Stimulated activated CD4-positive, alpha-beta T cell treated with anti-CD3 and anti-CD28 coated beads, TNF-alpha, amount 100 ng/mL, for 1 hour (primary cell): ENCODE measurements at places on chromosomes 12 and 14.

GRCh38 chr14:102749393-102750305 is 27.6 kb upstream of the TRAF3 start:
- DNase-seq, result no peak

DNA sequence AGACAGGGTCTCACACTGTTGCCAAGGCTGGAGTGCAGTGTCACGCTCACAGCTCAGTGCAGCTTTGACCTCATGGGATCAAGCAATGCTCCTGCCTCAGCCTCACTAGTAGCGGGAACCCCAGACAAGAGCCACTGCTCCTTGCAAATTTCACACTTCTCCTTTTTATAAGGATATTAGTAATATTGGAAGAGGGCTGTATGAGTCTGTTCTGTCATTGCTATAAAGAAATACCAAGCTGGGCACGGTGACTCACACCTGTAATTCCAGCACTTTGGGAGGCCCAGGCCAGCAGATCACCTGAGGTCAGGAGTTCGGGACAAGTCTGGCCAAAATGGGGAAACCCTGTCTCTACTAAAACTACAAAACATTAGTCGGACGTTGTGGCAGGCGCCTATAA is 12.9 kb upstream of the ORAI1 start:
- DNase-seq, result no peak

DNA sequence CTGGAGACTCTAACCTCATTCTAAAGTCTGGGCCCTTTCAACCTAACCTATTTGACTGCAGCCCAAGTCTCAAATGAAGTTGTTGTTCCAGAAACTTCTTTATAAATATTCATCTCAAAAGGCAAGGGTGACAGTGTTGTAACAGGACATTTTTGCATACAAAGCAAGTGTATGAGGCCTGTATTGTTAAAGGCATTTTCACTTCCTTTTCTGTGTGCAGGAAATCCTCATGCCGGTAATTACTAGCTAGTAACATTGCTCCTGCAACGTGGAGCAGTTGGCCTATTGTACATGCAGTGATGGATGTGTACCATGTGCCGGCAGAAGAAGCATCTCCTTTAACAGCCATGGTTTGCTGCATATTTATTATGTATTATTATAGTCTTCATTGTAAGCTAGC is 156.5 kb upstream of the RMST start:
- no peak for DNase-seq

- no peak for DNase-seq
These were observed 8.3 kb downstream of the XPOT start for GRCh38 chr12:64412459-64412858.

- DNase-seq, result no peak
These were observed 3.6 kb downstream of the FNTB start for GRCh38 chr14:64990296-64990695.

DNA sequence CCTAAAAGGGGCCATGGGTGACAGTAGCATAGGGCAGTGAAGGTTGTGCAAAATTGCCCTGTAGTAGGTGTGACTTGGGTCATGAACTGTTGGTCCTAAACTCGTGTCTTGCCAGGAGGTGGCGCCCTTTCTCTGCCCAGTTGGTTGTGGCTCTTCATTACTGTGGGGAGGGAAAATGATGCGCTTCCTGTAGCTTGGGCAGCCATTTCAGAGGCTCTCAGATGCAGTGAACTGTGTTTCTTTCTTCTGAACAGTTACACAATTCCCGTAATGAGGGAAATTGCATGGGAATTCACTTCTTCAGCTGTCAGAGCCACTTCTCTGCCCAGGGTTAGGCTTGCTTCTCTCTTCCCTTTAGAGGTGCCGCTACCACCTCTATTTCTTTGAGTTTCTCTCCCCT is 148.1 kb upstream of the NRXN3 start:
- no peak for DNase-seq

- no peak for DNase-seq
These were observed 14.6 kb downstream of the BTG1 start for GRCh38 chr12:92130999-92131398.

GRCh38 chr12:31790759-31791158 is 61.9 kb upstream of the AMN1 start:
- DNase-seq, result no peak

GRCh38 chr14:73491256-73492042 is 716 bp downstream of the RIOX1 start:
- peak; percentile 37 for DNase-seq

GRCh38 chr14:75294649-75295033 is 16.0 kb downstream of the FOS start:
- no peak for DNase-seq

DNA sequence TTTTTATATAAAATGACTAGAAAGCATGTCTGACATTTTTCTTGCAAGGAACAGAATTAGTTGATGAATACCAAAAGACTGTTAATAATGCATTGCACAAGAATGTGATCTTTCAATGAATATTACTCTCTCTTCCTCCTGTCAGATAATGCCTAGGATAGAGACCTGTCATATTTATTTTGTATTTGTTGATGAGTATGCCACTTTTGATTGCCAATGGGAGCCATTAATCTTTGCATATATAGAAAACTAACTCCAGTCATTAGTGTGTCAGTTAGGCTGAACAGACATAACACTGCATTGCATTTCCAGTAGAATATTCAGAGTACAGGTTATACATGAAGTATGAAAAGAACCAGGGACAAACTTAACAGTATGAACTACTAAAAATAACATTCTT is 1125.3 kb downstream of the LRFN5 start:
- no peak for DNase-seq

- no peak for DNase-seq
These were observed 85.6 kb downstream of the MSRB3 start for GRCh38 chr12:65364046-65364445.

DNA sequence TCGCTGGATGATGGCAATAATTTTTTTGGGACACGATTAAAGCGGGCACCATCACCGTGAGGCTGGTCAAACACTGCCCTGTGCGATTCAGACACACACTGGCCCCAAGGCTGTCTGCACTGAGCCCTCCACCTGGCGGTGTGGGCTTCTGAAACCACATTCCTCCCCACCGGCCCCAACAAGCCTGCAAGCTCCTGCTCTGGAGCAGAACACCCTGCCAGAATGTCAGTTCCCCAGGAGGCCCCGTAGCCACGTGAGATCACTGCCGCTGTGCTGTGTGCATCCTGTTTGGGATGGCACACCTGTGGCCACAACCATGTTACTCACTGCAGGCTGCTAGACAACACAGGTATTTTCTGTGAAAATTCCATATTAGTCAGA is 7.9 kb downstream of the GSC start:
- DNase-seq, result no peak

DNA sequence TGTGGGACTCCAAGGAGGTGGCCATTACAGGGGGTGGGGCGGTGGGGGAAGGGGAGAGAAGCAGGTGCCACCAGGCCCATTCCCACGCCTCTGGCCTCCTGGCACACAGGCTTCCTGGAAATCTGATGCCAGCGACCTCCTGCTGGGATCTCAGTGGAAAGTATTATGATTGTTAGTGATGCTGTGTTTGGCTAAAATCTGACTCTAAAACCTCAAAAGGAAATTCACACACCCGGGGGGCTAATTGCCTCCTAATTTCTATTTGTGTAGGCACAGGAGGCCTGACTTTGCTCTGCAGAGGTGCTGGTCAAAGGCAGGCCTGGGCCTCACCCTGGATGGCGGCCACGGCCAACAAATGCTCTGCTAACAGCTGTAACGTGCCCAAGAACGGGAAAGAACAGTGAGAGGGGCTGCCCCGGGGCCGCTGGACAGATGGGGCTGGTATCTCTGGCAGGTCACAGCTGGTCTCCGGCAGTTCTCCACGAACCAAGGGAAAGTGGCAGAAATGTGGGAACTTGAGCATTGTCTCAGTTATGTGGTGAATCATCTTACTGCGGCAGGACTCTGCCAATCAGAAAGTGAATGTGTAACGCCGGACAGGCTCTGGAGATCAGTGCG is 14.3 kb downstream of the FAM181A start:
- DNase-seq, result no peak

DNA sequence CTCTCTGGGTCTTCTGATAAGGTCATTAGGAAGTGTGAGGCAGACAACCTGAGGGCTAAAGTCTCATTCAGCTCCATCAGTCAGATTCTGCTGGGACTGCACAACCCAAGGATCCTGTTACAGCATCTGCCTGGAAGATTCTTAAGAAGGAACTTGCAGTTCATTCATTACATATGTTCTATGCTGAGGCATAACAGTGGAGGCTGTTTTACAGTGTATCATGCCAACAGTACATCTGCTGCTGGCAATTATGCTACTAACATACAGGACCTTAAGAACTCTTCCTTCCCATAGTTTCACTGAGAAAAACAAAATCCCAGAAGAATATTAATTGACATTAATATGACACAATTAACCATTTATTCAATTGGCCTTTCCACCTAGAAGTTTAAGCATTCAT is 968.6 kb downstream of the DIO2 start:
- no peak for DNase-seq

- no peak for DNase-seq
These were observed 6.6 kb downstream of the CFAP54 start for GRCh38 chr12:96495841-96496545.

- no peak for DNase-seq
These were observed 16.8 kb downstream of the RFC5 start for GRCh38 chr12:118033323-118033722.

- no peak for DNase-seq
These were observed 1.1 kb downstream of the EMP1 start for GRCh38 chr12:13197526-13198143.

DNA sequence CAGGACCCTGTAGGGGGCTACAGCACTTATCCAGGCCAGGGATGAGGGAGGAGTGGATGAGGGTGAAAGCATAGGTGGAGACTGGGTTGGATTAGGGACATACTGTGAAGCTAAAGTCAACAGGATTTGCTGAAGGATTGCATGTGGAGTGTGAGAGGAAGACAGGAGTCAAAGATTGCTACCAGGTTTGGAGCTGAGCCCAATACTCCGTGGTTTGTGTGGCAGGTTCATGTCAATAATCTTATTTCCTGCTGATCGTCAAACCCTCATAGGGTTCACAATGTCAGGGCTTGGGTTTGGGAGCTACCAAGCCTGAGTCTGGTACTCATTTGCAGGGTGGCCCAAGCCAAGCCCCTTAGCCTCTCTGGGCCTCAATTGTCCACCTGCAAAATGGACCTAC is 77.1 kb upstream of the PLXNC1 start:
- no peak for DNase-seq

DNA sequence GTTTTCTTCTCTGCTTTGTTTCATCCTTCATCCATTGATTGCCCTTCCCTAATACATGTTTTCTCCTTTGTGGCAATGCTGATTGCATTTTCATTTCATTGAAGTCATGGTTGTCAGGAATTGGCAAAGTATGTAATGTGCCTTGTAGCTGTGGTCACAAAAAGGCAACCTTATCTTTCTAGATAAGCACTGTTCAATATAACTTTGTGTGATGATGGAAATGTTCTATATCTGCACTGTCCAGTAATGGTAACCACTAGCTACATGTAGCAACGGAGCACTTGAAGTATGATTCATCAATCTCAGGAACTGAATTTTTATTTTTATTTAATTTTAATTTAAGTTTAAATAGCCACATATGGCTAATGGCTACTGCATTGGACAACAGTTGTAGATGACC is 79.8 kb downstream of the PCNX1 start:
- DNase-seq, result no peak

DNA sequence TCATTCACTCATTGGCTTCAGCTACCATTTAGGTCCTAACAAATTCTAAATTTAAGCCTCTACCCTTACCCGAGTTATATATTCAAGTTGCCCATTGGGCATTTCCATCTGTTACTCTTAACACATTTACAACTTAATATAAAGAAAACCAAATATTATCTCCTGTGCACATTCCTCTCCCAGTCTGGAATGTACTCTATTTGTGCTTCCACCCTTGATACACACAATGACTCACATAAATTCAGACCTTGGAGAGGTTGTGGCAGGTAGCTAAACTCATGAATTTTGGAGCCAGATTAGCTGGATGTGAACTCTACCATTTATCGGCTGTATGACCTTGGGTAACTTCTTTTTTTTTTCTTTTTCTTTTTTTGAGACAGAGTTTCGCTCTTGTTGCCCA is 51.1 kb downstream of the BRMS1L start:
- DNase-seq, result no peak

DNA sequence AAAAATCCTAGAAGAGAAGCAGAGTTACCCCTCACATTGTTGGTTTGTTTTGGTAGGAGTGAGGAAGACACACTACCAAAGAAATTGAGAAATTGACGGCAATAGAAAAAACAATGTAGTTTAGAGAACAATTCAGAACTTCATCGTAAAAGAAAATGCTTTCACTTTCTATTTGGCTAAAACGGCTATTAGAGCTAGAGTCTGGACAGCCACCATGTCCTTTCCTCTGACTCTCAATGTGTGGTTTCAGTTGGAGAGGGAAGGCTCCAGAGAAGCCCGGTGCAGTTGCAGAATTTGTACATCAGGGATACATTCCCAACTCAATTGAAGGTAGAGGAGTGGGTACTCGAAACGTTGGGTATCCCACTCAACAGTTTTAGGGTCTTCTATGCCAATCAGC is 535.3 kb downstream of the GALC start:
- no peak for DNase-seq

DNA sequence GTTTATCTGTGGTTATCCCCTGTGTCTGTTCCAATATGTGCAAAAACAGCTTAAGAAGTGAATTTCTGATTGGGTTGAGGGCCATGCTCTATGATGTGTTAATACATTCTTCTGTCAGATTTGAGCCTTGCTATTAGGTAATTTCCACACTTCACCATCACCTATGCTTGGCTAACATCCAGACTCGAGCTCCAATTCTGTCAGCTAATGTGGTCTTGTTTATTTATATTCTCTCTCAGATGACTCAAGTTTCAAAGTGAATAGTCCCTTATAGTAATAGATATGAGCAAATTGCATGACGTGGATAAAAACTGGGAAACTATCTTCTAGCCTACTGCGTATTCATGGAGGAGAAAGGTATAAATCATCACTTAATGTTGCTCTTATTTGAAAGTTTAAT is 451.3 kb downstream of the SNAPC1 start:
- no peak for DNase-seq

- no peak for DNase-seq
These were observed 20.9 kb upstream of the PPP1CC start for GRCh38 chr12:110763583-110763982.

GRCh38 chr12:5035618-5036017 is 8.1 kb upstream of the KCNA5 start:
- no peak for DNase-seq

- DNase-seq, result no peak
These were observed 147.4 kb downstream of the C12orf75 start for GRCh38 chr12:105477873-105478272.

GRCh38 chr12:53963005-53963404 is 8.3 kb downstream of the HOXC12 start:
- no peak for DNase-seq

- DNase-seq, result no peak
These were observed 55.6 kb upstream of the CISTR start for GRCh38 chr12:53807322-53807860.

GRCh38 chr12:52417740-52418139 is 11.6 kb upstream of the KRT82 start:
- DNase-seq, result no peak
